ENCODE measurements at places on chromosomes 3 and 15.

GRCh38 chr3:11588755-11589154 is 55.0 kb downstream of the VGLL4 start:
- DNase-seq, result no peak

DNA sequence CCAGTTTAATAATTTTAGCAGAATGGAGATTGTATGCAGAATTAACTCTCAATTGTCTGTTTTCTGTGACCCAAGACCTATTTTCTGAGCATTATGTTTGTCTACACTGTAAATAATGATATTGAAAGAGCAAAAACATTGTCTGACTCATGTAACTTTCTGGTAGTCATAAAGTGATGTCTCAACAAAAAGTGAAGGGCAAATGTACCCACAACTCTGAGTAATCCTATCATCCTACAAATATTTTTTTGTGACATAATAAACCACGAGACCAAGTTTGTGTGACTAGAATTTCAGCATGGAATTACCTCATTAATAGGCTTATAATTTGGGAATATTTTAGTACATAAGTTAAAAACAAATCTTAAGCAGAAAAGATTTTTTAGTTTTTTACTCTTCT is 15.4 kb upstream of the ABHD10 start:
- no peak for DNase-seq

DNA sequence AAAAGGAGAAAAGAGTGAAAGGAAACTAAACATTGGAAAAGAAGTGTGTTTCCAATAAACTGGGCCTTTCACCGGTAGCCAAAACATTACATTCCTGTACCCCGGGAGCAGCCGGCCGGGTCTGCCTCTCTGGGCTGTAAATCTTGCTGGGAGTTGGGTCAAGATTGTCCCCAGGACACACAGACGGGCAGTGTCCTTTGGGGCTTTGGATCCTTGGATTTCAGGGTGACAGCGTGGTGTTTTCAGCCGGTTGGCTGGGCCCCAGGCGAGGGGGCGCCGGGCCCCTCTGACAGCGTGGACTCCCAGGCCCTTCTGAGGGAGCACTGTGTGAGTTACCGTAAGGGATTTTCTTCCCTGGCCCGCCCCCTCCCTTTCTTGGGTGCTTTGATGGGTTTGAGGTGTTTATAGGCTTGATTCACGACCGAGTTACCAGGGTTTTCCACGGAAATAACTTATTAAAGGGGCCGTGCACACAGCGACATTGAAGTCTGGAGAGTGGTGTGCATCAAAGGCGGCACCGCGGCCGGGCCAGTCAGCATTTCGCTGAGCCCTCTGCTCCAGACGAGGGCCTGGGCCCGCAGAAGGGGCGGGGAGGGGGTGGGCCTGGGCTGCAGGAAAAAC is 27.4 kb downstream of the SMAD6 start:
- DNase-seq, result no peak

GRCh38 chr3:188272481-188273372 is 118.8 kb downstream of the LPP start:
- no peak for DNase-seq

DNA sequence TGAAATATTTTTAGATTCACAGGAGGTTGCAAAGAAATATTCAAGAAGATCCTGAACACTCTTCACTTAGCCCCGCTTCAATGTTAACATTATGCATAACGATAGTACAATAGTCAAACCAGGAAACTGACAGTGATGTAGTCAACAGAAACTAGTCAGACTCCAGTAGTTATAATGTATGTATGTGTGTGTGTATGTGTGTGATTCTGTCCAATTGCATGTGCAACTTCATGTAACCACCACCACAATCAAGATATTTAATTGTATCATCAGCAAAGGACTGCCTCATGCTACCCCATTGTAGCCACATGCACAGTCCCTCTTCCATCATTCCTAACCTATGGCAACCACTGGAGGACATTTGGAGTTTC is 77.9 kb downstream of the APBA2 start:
- DNase-seq, result no peak

GRCh38 chr3:23836536-23837230 is 30.9 kb downstream of the UBE2E1 start:
- DNase-seq, result no peak

DNA sequence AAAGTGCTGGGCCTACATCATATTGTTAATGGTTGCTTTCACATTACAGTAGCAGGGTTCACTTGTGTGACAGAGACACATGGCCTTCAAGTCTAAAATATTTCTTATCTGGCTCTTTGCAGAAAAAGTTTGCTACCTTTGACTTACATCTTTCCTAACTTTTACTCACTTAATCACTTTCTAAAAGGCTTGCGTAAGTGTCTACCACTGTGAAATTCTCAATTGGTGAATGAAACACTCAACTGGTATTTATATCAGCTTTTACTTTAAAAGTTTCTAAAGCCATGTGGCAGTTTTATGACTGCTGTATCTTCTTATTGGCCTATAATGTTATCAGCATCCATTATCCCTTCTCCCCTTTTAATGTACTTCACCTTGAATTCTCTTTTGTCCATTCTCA is 554.5 kb downstream of the ZIC1 start:
- DNase-seq, result no peak
